ENCODE measurements at places on chromosomes 7 and 10.

DNA sequence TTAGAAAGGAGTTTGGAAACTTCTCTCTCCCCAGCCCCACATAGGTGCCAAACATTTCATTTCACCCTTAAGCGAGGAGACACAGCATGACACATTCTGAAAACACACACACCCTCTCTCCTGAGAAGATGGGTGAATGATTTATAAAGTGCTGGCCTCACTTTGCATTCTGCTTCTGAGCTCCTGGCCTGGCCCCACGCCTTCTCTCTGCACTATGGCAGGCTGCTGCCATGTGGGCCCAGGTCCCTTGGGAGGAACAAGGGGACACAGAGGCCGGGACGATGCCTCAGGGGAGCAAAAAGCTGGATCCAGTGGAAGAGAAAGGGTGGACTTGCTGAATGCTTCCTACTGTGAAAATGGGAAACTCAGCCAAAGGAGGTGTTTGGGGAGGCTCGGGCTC is 56.0 kb downstream of the CPXM2 start:
- DNase-seq, result no peak

GRCh38 chr10:68752711-68753350 is 31.8 kb downstream of the CCAR1 start:
- DNase-seq, result no peak

GRCh38 chr10:44725404-44725803 is 185.7 kb upstream of the TMEM72 start:
- no peak for DNase-seq

DNA sequence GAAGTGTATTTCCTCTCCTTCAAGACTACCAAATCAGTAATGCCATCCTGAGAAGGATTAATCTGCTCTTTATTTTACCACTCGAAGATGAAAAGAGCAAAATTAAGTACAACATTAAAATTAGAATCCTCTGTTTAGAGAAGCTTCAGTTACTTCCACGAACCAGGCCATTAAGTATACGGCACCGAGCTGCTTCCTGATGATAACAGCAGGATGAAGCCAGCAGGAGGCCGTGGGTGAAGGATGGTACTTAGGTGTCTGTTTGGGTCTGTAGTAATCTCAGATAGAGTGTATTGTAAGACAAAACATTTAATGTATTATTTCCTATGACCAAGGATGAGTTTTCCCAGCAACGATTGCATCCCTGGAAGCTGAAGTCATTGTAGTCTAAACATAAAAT is 362.8 kb downstream of the SFMBT2 start:
- no peak for DNase-seq

DNA sequence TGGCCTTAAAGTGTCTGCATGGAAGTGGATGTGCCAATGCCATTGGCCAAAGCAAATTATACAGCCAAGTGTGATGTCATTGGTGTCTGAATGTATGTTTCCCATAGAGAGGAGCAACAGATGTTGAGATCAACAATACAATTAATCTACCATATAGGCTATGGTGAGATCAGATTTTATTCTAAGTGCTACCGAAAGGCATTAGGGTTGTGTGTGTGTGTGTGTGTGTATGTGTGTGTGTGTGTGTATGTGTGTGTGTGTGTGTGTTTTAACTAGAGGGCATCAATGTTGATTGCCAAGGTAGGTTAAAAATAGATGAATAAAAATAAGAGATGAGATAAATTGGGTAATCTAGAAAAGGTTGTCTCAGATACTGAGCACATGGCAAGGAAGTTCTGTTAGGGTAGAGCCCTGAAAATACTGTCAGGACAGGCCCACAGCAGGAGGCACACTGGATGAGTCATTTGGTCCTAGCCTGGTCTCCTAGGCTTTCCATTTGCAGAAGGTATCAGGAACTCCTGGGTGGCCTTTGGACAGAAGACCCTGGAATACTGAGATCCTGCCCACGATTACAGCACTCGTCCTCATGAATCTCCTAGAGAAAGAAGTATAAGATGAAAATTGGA is 446.0 kb upstream of the PODXL start:
- DNase-seq, result no peak

GRCh38 chr10:99529591-99530107 is 3.1 kb upstream of the NKX2-3 start:
- no peak for DNase-seq

- DNase-seq, result no peak
Observed at GRCh38 chr7:5139998-5140397, 50.0 kb upstream of the WIPI2 start.

DNA sequence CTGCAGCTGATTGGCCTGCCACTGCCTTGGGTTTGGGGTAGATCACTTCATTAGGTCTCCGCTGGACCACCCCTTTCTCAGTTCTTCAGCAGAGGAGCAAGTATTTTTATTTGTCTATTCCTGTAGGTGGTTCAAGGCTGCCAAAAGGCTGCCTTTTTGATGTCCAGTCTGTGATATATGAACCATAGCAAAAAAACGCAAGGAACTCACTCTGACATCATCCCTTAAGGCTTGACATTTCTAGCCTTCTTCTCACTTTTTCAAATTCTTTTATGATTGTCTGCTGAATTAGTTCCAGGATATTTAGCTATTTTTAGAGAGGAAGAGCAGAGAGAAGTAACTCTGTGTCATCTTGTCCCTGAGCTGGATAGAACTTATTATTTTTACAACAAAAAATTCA is 269.2 kb downstream of the BAMBI start:
- DNase-seq, result no peak

- no peak for DNase-seq
Observed at GRCh38 chr7:26180792-26181198, 19.8 kb downstream of the HNRNPA2B1 start.

DNA sequence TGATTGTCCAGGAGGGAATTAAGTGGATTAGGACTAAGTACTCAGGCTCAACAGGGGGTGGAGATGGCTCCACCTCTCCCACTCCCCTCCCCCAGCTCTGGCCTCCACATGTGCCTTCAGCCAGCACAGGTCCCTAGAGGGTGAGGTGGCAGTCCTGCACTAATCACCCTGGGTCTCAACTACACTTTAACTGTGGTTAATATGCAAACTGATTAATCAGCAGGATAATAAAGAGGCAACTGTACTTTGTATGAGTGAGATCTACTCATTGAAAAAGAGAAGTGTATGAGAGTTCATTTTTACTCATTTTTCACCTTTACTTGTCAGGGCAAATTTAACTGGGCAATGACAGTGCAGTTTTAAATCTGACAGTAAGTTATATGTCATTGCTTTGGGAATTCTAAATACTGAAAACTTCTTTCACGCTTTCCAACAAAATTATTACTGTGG is 223.8 kb upstream of the CCDC6 start:
- DNase-seq, result no peak

DNA sequence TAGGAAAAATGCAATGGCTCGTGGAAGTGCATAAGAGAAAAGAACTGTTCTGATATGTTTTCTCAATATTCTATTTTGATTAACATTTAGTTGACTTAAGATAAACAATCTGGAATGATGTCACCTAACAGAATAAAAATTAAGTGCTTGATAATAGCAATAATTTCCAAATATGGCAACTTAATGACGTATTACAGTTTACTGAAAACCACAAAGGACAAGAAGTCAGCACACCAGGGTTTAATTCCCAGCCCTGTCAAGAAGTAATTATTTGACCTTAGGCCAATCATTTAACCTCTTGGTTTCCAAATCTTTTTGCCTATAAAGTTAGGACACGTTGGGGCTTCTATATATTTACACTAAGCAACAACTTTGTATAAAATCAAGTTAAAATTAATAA is 95.7 kb downstream of the CABCOCO1 start:
- no peak for DNase-seq

- no peak for DNase-seq
Observed at GRCh38 chr7:112115880-112116279, 90.3 kb downstream of the DOCK4 start.

GRCh38 chr10:121788115-121788514 is 139.7 kb downstream of the ATE1 start:
- DNase-seq, result no peak

DNA sequence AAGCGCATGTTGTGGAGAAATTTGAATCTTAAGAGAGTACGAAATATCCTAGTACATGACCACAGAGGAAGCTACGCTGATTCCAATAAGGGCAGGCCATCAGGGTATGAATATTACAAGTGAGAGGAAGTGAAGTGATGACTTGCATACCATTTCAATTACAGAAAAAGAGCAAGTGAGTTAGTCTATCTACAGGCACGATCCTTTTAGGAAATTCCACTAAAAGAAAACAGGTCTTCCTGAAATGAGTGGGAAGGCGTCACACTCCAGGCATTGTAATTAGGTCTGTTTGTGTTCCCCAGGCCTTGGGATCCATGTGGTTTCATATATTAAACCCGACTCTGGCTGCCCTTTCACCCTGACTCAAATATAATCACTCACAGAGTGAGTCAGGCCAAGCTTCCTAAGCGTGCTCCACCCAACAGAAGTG is 152.5 kb downstream of the SEMA3A start:
- no peak for DNase-seq

- no peak for DNase-seq
Observed at GRCh38 chr10:132826524-132827422, 40.8 kb upstream of the NKX6-2 start.

GRCh38 chr7:88185650-88186049 is 34.2 kb downstream of the SRI start:
- DNase-seq, result no peak

DNA sequence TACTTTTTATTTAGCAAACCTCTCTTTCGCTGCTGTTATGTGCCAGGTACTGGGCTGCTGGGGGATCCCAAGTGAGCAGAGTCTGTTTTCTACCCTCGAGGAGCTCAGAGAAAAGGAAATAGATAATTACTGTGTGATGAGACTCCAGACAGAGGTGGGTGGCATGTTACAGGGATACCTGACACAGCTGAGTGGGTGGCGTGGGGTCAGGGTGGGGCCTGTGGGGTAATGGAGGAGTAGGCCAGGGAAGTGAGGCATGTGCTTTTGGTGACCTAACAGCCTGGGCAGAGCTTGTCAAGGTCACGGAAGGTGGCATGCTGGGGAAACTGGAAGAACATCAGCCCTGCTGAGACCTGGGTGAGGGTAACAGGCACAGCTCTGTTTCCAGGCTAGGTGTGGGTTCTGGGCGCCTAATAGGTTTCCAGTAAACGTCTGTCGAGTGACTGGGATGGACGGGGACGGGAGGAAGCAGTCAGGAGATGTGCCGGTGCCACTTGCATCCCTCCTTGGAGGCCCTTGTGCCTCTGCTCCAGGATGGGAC is 36.5 kb upstream of the MMD2 start:
- DNase-seq, result no peak

GRCh38 chr10:33211106-33211878 is 123.2 kb downstream of the NRP1 start:
- no peak for DNase-seq

DNA sequence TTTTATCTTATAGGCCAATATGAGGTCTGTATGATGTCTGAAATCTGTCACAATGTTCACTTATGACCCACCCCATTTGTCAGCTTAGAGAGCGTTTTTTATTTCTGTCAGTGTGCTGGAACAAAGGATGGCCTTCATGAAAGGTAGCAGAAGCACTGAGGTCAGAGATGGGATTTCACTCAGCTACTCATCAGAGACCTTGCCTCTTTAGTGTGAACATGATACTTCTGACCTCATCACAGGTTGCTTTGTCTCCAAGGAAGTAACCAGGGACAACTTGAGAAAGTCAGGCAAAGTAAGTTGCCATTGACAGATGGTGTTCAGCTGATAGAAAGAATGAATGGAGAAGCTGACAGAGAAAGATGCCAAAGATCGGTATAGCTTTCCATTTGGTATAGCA is 16.3 kb downstream of the YAE1 start:
- no peak for DNase-seq

DNA sequence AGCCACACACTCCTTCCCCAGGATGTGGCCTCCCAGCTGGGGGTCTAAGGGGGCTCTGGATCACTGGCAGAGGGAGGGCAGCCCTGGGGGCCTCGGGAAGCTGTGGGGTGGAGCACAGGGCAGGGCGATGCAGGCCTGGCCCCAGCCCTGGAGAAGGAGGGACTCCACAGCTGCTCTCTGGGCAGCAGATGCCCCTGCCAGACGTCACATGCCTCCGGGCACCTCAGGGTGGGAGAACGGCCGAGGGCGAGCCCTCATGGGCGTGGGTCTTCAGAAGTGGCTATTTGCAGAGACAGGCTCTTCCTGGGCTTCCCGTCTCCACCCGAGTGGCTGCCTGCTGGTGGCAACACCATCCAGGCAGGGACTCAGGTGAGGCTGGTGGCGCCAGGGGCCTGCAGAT is 16.0 kb upstream of the ADGRA1 start:
- no peak for DNase-seq

DNA sequence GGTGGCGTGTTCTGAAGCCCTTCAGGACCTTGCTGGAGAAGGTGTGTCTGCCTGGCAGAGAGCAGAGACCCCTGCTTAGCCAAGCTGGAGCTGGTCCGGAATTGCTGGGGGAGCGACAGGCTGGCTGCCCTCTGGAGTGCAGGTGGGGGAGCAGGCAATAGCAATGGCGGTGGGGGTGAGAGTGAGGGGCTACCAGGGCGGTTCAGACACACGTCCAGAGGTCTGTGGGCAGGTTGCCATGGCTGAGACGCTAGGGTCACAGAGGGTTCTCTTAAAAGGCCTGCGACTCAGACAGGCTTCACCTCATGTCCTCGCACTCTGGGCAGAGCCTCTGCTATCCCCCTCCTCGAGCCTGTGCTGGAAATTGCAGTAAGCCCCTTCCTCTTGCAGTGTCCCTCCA is 329.0 kb upstream of the C7orf33 start:
- no peak for DNase-seq

- no peak for DNase-seq
Observed at GRCh38 chr7:55212176-55212575, 153.0 kb upstream of the LANCL2 start.

DNA sequence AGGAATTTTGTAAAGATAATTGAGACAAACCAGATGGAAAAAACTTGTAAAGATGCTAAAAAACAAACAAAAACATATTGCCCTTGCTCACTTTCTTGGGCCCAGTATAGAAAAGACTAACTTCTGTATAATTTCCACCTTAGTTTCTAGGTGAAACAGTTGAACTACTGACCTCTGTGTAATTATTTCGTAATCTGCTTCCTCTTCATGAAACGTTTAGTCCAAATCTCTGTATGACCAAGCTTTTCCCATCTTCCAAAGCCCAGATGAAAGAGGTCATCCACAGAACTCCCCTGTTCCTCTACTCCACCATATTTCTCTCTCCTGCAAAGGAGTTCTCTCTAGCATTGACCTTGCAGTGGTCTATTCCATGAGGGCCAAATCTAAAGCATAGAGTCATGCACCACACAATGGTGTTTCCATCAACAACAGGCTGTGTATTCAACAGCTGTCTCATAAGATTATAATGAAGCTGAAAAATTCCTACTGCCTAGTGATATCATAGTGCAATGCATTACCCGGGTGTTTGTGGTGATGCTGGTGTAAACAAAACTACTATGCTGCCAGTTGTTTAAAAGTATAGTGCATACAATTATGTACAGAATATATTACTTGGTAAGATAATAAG is 647.6 kb downstream of the TNS3 start:
- DNase-seq, result no peak
